ENCODE measurements at places on chromosomes 4 and X.

- DNase-seq = no peak
These were observed 27.2 kb downstream of the BST1 start for GRCh38 chr4:15729910-15730533.

- DNase-seq = no peak
These were observed 1.8 kb downstream of the ATP11C start for GRCh38 chrX:139930916-139931645.

DNA sequence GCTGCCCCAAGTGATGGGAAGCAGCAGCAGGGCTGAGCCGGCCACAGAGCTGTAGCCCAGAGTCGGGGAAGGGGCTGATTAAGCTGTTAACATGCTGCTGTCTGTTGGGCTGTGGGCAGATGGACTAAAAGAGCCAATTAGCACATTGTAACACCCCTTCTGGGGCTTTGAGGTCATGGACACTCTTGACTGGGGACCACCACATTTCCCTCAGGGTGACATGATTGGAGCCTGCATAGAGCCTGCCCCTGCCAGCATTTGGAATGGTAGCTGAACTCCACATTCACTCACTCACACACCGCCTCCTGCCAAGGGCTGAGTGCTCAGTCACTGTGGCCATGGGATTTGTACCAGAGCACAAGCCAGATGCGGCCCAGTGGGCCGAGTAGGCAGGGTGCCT lies 646.9 kb downstream of the FAT4 start:
- DNase-seq = no peak

DNA sequence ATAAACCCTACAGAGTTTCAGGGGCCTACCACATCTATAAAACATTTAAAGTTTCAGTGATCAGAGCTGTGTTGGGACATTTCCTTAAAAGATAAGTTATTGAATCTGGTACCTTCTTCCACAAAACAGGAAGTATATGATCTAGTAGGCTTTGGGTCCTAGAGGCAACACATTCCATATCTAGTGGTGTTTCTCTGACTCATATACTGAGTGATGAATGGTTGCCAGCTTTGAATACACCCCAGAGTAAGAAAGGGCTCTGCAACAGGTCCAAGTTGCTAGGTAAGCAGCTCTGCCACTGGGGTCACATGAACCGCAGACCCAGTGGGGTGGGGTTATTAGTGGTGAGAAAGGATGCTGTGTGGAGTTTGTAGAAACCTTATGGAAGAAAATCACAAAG lies 32.4 kb upstream of the BLTP1 start:
- DNase-seq = no peak

DNA sequence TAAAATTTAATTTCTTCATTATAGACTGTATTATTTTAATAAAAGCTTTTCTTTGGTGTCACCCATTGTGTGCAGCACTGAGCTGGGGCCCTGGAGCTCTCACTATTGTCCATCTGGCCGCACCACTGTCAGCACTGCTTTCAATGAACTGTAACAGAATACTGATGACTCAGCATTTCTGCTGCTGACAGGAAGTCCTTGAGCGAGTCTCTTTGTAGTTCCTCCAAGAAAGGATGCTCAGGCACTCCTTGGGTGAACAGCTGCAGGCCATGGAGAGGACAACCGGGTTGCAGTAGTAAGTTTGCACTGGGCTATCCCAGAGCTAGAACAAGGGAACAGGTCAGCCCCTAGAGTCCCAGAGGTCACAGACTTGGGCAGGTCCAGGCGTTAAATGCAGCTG lies 81.6 kb downstream of the SORBS2 start:
- no peak for DNase-seq

GRCh38 chr4:107037199-107037584 lies 1.1 kb upstream of the DKK2 start:
- DNase-seq = peak; percentile 90

DNA sequence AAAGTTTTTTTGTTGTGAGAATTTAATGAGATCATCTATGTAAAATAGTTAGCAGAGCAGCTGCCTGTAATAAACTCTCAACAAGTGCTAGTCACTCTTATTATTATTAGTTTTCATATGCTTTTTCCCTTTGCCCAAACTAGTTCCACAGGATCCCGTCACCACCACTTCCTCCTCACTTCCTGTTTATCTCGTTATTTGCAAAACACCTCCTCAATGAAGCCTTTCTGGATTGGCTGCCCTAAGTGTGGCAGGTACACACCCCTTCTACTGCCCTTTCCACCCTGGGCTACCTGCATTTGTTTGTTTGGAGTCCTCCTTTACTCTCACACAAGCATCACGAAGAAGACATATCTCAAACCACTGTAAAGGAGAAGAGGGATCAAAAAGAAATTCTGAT lies 54.4 kb upstream of the KLF3 start:
- DNase-seq = no peak

GRCh38 chrX:44723426-44723825 lies 120.4 kb upstream of the DUSP21 start:
- no peak for DNase-seq

GRCh38 chrX:21487832-21488231 lies 113.6 kb downstream of the CNKSR2 start:
- DNase-seq = no peak

DNA sequence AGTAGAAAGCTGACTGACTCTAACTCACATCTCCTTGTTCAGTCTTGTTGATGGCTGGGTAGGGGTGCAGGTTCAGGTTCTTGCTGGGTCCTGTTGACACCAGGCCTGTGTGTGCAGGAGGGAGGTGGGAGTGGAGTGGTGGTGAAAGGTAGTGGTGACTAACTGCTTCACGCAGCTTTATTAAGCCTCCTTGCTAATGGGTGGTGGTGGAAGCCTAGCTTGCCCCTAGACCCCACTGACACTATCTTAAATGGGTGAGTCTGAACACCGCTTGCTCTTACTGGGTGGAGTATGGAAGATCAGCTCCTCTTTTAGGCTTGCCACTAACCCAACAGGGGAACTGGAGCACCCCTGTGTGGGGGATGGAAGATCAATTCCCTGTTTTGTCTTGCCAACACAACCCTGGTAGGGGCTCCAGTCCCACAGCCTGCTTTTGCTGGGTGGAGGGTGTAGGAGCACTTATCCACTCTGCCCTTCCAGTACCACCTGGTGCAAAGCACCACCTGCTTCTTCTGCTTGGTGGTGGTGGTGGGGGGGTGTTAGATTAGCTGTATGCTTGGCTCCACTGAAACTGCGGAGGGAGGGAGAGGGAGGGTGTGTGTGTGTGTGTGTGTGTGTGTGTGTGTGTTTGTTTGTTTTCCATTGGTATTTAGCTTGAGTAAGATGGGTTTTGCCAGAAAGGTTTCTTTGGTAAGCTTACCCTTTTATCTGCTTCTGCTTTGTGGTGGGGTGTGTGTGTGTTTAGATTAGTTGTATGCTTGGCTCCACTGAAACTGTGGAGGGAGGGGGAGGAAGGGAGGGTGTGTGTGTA lies 25.6 kb downstream of the KDM6A start:
- DNase-seq = no peak

All from lower leg skin (tissue), 4 donors.